Pancreas (tissue), 10 donors: ENCODE measurements at places on chromosomes 5 and 9. TPM values are rescaled to one million over a fixed set of nuclear protein-coding genes. Genes with fewer than 3 reads are reported as not detected.

Gene PIP5K1B
- 6.1 TPM for total RNA-seq

Gene LAMC3
- total RNA-seq, result 2.2 TPM

Gene RAI14
- 11.7 TPM for total RNA-seq

Gene LCN15
- total RNA-seq, result not detected

Gene LMX1B
- 0.64 TPM for total RNA-seq

Gene KIF4B
- total RNA-seq, result not detected

Gene PLAC8L1
- total RNA-seq, result not detected

Gene FAM221B
- not detected for total RNA-seq

Gene SLC23A1
- 0.49 TPM for total RNA-seq

Gene CDHR2
- not detected for total RNA-seq

Gene INSL6
- total RNA-seq, result not detected

Gene SIT1
- total RNA-seq, result not detected
